T-helper 2 cell (primary cell): ENCODE measurements at places on chromosomes 1 and 21.

- DNase-seq, result no peak
These were observed 3.1 kb downstream of the LORICRIN start for GRCh38 chr1:153262462-153263157.

GRCh38 chr1:48701445-48701844 lies 75.2 kb downstream of the BEND5 start:
- no peak for DNase-seq

DNA sequence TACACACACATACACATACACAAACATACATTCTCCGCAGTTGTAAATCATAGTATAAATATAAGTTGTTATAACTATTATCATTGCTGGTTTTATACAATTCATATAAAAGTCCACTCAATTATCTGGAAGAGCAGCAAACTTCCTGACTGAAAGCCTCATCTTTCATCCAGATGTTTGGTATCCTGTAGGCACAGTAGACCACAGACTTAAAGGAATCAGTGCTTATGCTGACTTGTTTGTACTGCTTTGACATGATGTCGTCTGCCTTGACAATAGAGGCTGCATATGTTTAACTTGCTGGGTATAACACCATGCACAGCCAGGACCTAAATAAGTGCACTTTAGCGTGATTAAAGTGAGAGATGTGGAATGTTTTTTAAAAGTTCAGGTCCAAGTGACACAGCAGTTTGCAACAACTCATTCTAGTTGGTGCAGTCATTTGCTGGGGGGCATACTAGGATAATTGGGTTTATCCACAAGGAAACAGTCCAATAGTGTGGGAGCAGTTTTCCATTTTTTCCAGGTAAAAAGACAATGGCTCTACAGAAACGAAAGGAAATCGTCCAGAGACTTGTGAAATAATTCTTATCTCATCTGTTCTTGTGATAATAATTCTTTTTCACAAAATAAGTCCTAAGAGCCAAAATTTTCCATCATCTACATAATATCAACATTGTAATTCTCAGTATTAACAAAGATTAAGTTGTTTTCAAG lies 110.3 kb upstream of the TSPAN2 start:
- DNase-seq, result no peak

- DNase-seq, result peak; percentile 78
These were observed 20.4 kb downstream of the AGRN start for GRCh38 chr1:1040004-1040991.

- no peak for DNase-seq
These were observed 105.7 kb downstream of the ZNF281 start for GRCh38 chr1:200304171-200304570.

- no peak for DNase-seq
These were observed 24.1 kb downstream of the METTL13 start for GRCh38 chr1:171805395-171806115.

- DNase-seq, result no peak
These were observed 4.0 kb downstream of the ERG start for GRCh38 chr21:38494251-38494642.

GRCh38 chr21:25456672-25457071 lies 150.6 kb downstream of the MRPL39 start:
- DNase-seq, result no peak

DNA sequence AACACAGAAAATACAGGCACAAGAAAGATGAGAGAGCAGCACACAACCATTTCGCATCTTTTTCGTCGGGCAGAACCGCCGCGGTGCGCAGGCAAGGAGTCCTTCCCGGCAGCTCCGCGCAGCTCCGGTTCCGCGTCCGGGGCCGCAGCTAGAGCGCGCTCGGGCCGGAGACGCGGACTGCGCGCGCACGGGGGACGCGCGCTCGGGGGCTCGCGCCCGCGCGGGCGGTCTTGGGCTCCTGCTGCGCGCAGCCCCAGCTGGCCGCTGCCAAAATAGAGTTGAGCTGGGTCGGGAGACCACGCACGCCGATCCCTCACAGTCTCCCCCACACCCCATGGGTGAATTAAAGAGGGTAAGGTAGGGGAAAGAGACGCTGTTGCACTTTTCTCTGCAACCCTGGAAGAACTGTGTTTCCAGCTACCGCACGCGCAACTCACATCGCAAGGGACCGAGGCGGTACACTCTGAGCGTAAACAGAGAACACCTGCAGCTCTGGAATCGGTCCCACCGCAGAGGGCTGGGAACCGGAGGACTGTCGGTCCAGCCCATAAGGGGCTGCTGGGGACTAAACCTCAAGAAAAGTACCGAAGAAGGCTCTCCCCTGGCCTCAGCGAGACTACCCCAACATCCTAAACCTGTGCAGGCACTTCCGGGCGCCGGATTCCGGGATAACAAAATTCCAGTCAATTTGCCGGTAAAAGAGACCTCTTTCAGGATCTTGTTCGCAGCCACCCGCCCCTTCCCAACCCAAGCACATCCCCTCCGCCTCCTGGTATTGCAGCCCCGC lies 1.7 kb downstream of the NR5A2 start:
- DNase-seq, result peak; percentile 38

DNA sequence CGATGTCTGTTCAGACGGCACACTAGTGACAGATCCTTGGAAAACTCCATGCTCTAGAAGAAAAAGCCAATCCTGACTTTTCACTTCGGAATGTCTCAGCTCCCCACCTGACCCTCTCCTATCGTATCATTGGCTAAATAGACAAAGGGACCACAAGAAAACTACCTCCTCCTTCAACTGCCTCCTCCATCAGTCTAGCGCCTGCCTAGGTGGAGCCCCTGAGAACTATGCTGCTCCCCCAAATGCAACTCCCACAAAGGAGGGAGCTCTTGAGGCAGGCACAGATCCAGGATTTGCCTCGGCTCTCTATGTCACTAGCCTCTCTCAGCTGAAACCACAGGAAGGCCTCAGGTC lies 148.4 kb downstream of the TOMM20 start:
- DNase-seq, result no peak

- DNase-seq, result no peak
These were observed 9.9 kb upstream of the DISC1 start for GRCh38 chr1:231616667-231617066.

- DNase-seq, result no peak
These were observed 104.0 kb upstream of the BMP8A start for GRCh38 chr1:39387452-39387851.

- DNase-seq, result no peak
These were observed 23.3 kb downstream of the PAX7 start for GRCh38 chr1:18653916-18654315.

DNA sequence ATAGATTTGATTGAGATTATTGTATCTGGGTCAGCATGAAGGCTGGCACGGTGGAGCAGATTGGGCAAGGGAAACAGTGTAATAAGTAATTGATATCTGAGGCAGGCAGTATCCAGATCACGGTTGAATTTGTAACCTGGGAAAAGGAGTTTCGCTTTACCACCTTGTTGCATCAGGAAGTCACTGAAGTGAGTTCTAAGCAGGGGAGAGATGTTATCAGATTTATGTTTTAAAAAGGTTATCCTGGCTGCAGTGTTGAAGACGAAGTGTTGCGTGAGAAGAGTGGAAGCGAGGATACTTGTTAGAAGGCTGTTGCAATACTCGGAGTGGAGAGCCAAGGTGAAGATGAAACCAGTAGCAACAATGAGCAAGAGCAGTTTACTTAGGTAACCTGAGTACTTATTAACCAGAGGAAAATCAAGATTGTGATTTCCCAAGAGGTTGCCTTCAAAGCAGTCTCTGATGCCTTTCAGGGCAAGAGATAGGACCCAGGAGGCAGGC lies 77.8 kb downstream of the LHX9 start:
- no peak for DNase-seq

DNA sequence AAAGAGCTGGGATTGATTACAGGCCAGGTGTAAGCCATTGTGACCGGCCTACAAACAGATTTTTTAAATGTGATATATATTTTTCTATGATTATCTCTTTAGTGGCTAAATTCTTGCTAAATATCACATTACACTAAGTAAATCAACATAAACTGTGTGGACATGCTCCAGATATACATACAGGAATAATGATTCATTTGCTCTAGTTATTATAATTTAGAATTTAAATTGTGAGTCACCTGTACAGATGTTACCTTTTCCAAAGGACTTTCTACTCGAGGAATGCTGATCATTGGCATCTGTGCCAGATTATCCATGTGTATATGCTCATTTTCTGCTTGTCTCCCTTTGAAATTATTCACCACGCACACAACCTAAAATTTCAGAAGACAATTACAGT lies 90.1 kb downstream of the PLPPR5 start:
- DNase-seq, result no peak

DNA sequence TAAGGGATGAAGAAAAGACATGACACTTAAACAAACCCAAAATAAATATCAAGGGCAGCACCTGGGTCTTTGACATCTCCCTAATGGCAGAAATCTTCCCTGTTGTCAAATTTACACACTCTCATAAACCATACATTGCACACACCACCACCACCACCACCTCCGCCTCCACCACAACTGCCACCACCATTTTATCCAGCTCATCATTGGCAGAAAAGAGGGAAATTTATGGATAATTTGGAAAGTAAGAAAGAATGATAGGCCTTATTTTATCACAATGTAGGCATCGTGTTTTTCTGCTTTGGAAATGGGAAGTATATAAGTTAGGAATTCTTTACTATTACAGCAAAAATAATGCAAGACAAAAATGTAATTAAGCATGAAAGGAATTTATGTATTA lies 27.3 kb upstream of the RGS13 start:
- no peak for DNase-seq

DNA sequence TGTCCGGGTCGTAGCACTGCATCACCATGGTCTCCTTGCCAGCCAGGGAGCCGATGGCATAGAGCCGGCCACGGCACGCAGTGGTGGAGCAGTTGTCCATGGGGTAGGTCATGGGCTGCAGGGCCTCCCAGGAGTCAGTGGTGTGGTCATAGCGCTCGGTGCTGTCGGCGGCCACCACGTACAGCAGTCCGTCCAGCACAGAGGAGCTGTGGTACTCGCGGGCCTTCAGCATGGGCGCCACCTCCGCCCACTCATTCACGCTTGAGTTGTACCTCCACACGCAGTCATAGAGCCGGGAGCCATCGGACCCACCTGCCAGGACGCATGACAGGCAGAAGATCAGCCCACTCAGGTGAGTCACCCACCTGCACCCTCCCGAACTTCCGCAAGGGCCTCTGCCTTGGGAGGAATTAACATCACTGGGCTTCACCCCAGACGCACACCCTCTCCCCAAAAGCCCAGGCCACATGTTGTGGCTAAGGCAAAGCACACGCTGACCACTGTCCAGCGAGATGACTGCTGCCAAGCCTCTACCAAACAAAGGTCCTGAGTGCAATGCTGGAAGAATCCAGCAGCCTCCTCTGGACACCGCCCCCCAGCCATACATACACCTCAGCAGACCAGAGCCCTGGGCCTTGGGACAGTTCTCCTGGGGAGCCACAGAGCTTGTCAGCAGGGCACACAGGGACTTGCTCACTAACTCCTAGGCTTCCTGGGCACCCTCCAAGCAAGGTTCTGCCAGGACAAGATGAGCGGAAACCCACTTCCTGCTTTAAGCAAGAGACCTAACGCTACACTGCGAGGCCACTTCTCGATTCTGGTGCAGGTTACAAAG lies 3.3 kb downstream of the KLHL21 start:
- peak; percentile 44 for DNase-seq

DNA sequence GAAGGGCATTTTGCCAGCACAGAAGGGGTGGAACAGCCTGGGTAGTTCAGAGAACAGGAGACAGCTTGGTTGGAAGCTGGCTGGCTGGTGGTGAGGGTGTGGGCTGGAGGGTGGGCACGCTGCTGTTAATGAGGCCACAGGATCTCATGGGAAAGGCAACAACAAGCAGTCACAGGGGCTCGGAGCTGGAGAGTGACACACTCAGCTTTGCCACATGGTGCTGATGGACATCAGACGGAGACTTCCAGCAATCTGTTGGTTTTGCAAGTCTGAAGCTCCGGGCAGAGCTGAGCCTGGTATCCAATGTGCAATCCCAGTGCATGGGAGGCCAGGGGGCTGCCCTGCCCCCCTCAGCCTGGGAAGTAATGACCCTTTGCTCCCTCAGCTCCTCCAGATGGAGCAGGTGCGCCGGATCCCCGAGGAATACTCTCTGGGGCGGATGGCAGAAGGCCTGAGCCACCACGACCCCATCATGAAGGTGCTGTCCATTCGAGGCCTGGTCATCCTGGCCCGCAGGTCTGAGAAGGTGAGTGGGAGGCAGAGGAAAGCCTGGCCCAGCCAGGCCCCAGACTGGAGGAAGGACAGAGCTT lies 15.6 kb upstream of the TTC4 start:
- DNase-seq, result no peak

DNA sequence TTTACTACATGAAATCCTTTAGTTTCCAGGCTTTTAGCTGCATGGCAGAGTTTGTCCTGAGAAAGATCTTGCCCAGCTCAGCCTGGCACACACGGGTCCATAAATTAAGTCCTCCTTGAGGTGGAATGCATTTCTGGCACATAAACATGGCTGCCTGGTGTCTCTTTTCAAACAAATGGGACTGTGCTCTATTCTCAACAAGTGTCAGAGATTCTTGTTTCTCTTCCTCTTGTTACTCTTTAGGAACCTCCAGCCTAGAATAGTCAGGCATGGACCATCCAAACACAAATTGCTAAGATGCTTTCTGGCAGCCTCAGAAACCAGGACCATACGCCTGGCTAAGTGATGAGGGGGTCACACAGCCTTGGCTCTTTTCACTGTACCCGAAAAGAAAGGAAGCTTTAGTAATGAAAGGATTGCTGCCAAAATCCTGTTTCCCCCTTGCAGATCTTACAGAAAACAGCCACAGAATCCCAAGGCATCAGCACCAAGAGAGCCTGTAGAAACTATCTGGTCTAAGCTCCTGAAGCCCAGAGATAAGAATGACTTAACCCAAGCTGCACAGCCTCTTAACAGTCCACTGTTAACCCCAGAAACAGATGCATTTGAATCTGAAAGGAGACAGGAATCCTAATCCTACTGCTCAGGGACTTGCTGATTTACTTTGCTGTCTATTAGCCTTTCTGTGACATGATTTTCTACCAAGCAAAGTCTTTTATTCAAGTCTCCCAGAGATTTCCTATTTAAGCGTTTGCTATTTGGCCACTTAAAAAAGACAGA lies 31.9 kb upstream of the NRDC start:
- no peak for DNase-seq
